Astrocyte of the spinal cord (primary cell): ENCODE measurements at places on chromosomes 3 and 15.
A peak's percentile ranks its signal among the peaks of the same experiment; 100 is the strongest.

DNA sequence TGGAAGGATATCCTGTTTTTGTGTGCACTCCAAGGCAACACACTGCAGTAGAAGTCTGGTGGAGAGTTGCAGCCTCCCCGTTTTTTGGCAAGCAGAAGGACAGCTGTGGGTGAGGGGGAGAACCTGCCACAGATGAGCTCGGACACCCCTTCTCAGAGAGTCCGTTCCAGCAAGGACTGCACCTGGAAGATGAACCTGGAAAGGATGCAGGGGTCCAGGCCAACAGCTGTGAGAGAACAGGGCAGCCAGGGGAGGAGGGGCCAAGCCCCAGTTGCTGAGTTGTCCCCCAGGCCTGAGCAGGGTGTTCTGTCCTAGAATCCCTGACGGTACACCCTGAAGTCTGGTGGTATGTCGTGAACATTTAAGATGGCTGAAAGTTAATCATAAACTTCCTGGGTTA, 30.2 kb downstream of the ZXDC start:
- DNase-seq: no peak

DNA sequence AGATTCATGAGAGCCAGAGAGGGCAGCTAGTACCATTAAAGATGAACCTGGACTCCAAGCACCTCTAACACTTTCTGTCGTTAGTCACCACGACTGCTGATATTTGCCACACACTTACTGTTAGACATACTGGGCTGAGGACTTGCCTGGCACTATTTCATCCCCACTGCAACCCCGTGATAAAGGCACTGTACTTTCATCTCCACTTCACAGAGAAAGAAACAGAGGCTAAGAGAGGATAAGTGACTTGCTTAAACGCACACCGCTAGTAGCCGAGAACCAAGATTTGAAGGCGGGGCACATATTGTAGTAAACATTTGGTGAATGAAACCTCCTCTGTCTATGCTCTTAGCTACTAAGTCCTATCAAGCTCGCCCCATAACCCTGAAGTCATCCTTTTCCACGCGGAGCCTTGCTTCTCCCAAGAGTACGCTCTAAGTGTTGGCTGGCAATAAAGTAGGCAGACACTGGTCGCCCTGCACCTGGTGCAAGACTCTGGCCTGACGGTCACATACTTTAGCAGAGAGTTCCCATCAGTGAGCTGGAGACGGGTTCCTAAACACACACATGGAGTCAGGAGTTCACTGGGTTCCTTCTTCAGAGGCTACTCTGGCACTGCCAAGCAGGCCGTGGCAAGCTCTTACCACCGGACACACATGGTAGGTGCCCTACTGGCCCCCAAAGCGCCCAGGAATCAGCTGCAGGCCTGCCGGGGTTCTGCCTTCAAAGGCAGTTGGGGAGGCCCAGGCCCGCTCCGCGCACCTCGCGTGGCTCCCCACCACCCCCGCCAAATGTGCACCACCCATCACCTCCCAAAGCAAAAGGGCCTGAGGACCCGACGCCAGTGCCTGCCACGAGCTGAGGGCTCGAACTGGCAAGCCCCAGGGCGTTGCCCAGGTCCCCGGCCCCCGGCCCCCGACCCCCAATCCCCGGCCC, 951 bp downstream of the POMGNT2 start:
- DNase-seq: no peak

- DNase-seq: no peak
Measured at GRCh38 chr3:88059380-88060170, 520 bp downstream of the ZNF654 start.

GRCh38 chr15:91741986-91742385, 111.5 kb upstream of the SLCO3A1 start:
- DNase-seq: no peak

GRCh38 chr15:73069109-73069508, 16.8 kb downstream of the NEO1 start:
- no peak for DNase-seq

DNA sequence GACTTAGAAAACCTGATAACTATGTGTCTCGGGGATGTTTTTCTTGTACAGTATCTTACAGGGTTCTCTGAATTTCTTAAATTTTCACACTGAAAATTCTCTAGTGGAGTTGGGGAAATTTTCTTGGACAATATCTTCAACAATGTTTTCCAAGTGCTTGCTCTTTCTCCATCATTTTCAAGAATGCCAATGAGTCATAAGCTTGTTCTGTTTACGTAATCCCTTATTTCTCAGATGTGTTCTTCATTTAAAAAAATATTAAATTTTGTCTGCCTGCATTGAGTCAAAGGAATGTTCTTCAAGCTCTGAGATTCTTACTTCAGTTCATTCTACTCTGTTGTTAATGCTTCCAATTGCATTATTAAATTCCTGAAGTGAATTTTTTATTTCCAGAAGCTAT, 21.9 kb upstream of the PLSCR2 start:
- DNase-seq: no peak

- DNase-seq: no peak
Measured at GRCh38 chr15:23797747-23798446, 110.8 kb upstream of the NDN start.

GRCh38 chr15:70195587-70196305, 98.0 kb upstream of the TLE3 start:
- peak; percentile 92 for DNase-seq

DNA sequence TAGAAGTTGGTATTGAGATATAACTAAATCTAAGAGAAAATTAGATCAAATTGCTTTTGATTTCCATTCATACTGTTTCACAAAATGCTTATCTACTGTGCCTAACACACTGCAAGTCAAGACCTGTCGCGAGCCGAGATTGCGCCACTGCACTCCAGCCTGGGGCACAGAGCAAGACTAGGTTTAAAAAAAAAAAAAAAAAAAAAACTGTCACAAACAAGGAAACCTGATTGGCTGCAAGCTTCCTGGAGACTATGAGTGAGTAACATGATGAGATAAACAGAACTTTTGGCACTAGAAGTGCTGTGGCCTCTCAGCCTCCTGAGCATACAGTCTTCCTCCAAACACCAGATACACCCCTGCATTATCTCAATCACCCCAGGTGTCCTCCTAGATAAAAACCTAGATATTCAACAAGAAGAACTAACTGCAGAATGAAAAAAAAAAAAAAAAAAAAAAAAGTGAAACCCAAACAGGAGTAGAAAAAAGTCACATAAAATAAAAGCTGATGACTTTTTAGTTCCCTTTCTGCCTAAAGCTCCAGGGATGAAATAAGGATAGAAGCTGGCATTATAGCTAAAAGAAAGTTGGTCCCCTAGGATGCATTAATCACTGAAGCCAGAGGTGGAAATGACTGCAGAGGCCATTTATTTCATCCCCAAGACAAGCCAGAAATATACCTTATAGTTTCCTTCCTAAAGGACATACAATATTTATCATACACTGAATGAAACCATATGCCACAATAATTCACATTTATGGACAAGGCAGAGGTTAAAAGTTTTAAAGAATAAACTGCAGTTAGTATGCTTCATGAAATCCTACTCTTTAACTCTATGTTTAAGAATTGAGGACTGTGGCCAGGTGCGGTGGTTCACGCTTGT, 82.4 kb downstream of the P3H2 start:
- DNase-seq: peak; percentile 56

GRCh38 chr15:65900488-65900887, 31.2 kb downstream of the RAB11A start:
- DNase-seq: no peak

- DNase-seq: no peak
Measured at GRCh38 chr3:193737191-193737751, 144.3 kb downstream of the OPA1 start.

- DNase-seq: no peak
Measured at GRCh38 chr15:70219256-70219895, 121.7 kb upstream of the TLE3 start.

- peak; percentile 33 for DNase-seq
Measured at GRCh38 chr3:143974271-143975238, 2.9 kb downstream of the DIPK2A start.

GRCh38 chr3:49805367-49805782, 2.3 kb downstream of the INKA1 start:
- DNase-seq: peak; percentile 38

- DNase-seq: no peak
Measured at GRCh38 chr3:150426292-150426691, 18.2 kb downstream of the TSC22D2 start.

DNA sequence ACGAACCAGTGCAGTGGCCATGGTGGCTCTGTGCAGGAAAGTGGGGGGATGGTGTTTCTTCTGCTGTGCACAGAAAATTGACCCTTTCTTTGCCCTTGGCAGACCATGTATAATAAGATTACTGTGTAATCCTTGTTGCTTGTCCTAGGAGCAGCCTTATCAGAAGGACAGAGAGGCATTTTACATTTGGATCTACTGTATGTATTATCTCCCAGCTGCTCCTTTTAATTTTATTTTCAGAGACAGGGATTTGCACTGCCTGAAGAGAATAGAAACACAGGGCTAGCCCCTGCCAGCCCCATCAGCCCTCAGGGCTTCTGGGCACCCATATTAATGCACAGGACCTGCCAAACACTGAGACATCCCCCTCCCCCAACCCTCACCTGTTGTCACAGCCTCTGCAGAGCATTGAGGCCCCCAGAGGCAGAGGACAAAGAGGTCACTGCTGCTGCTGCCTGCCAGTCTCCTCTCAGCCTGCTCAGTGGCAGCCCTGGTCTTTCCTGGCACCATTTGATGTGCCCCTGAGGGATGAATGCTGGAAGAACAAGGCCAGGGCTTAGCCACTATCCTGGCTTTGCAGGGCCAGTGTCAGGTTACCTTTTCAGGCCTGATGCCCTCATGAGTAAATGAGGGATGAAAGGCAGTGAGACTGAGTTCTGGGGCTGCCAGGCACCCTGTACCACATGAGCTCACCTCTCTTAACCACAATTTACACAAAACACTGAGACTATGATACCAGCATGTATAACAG, 533.4 kb downstream of the NTRK3 start:
- no peak for DNase-seq

- peak; percentile 68 for DNase-seq
Measured at GRCh38 chr3:55720614-55721013, 233.5 kb upstream of the WNT5A start.

GRCh38 chr15:62684123-62684808, 358.3 kb upstream of the TPM1 start:
- no peak for DNase-seq

DNA sequence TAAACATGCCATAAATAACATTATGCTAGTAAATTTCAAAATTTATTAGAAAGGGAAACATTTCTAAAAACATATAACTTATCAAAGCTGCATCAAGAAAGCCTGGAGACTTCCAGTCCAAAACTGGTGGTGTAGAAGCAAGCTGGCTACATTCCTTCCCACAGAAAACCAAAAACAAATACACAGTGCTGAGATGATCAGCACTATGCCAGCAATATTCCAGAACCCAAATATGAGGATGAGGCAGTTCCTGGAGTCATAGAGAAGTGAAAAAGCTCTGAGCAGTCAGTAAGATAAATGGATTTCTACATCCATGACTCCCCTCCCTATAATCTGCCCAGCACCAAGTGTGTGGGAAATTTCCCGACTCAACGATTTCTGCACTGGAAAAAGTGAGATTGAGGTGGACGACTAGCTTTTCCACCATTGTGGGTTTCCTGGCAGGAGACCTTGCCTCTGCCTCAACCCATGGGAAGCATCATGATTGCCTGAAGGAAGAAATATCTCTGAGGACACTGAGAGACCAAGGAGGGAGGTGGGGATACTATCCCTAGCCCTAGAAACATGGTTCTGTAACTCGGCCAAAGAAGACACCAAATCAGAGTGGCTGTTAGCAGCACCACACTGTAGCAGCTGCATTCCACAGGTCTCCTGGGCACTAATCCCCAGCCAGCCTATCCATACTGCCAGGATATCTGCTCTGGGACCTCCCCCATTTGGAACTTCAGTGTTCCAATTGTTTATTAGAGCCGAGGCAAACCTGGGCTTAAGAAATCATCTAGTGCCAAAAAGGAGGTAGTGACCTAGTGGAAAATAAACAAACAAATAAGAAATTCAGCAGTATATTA, 11.8 kb upstream of the CLN6 start:
- DNase-seq: no peak

- DNase-seq: no peak
Measured at GRCh38 chr3:106750092-106750491, 627.1 kb upstream of the CCDC54 start.

- DNase-seq: no peak
Measured at GRCh38 chr3:69838696-69839515, 99.6 kb downstream of the MITF start.

DNA sequence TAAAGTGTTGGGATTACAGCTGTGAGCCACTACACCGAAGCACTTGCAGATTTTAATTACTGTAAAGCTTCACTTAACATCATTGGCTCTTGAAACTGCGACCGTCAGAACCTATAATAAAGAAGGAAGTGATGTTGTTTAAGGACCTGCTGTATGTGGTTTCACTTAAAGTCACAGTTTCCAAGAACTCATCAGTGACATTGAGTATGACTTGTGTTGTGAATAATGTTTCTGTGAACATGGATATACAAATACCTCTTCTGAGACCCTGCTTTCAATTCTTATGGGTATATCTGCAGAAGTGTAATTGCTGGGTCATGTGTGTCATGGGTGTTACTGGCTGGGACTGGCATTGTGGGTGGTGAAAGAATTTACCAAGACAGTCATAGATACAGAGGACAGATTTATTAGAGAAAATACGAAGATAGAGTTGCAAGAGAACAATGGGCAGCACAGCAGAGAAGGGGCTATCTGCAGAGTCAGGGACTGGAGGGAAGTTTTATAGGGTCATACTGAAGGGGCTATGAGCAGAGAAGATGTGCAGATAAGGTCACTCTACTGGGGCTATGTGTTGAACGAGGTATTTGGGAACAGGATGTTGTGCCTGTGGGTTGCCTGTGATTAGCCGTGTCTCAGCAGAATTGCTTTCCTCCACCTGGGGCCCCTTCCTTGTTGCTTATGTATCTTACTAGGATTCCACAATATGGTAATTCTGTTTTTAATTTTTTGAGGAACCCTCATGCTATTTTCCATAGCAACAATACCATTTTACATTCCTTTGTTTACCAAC, 4.5 kb downstream of the NDUFB5 start:
- no peak for DNase-seq

DNA sequence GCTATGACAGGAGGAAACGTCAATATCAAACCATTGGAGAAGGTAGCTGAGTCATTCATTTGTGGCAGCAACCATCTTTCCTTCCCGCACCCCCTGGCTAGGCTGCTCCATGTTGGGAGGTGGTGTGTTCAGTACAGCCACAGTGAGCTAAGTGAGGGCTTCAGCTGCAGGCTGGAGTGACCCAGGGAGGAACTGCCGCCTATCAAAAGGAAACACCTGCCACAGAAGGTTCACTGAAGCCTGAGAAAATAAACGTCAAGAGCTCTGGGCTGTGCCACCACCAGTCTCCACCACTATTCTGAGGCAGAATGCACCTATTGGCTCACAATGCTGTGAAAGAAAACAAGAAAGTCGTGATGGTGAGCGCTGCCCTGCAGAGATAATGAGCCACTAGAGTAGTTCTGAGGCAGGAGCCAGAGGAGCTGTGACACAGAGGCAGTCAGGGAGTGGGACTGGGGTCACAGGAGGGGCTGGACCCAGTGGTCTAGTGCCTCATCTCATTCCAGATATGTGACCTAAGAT, 34.8 kb upstream of the CD47 start:
- DNase-seq: no peak
